NCI-H524 (cell line): ENCODE measurements at places on chromosomes 11 and 22.

- DNase-seq: no peak
Observed at GRCh38 chr22:30876915-30877553, 91.5 kb downstream of the MORC2 start.

GRCh38 chr11:128420951-128421350, 166.4 kb downstream of the ETS1 start:
- no peak for DNase-seq

DNA sequence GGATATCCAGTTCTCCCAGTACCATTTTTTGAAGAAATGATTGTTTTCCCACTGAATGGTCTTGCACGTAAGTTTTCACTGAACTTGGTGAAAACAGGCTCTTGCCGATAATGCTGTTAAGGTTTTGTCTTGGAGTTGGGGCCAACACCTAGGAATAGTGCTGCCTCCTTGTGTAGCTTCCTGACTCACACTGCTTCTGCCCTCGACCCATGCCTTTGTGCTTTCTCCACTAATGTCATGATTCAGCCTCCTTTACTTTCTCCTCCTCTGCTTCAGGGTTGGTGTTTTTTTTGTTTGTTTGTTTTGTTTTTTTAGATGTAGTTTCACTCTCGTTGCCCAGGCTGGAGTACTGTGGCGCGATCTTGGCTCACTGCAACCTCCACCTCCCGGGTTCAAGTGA, 30.2 kb downstream of the SLC5A1 start:
- no peak for DNase-seq

DNA sequence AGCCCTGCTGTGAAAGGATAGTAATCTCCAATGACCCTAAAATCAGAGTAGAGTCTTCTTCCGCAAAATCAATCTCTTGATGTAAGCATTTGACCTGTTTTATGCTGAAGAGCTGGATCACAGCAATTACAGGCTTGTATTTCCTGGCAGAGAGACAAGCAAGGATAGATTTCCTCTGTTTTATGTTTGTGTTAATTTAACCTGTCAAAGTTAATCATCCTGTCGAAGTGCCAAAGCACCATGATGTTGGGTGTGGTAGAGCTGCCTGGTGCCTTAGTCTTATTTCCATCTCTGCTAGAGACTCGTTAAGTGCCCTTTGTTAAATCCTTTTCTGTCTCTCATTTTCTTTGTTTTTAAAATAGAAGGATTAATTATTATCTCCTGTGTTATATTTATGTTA, 248.1 kb downstream of the CNTN5 start:
- DNase-seq: no peak

GRCh38 chr22:37559901-37560607, at the start of gene CDC42EP1:
CDC42EP1 (plus strand) TSS chr22:37560480; CDS start chr22:37566350, 5,870 bp downstream.
- DNase-seq: peak; percentile 9

GRCh38 chr22:45006111-45006963, 3.5 kb downstream of the PHF21B start:
- no peak for DNase-seq

DNA sequence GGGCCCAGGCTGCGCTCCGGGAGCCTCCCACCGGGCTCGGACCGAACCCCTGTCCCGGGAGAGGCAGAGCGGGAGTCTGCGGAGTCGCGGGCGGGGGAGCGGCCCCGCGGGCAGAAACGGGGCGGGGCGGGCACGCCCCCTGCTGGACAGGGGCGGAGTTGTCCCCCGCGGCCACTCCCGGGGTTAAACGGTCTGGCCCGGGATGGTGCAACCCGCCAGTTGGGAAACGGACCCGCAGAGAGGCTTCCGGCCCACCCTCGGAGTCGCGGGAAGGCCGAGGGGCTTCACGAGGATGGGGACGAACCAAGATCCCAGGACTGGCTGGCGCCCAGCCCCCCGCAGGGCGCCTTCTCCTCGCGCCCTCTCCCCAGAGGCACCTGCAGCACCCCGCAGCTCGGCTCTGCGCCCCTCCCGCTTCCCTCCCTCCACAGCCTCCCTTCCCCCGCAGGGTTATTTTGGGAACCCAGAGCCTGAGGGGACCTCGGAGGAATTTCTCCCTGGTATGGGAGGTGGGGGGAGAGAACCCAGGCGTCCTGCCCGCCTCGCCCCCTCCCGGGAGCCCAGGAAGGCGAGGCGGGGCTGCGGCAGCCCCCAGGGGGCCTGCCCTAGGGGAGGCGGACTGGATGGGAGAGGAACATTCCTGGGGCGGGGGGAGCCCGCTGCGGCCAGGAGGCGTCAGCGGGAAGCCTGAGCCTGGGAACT, 902 bp downstream of the RASGRP2 start:
- DNase-seq: no peak

DNA sequence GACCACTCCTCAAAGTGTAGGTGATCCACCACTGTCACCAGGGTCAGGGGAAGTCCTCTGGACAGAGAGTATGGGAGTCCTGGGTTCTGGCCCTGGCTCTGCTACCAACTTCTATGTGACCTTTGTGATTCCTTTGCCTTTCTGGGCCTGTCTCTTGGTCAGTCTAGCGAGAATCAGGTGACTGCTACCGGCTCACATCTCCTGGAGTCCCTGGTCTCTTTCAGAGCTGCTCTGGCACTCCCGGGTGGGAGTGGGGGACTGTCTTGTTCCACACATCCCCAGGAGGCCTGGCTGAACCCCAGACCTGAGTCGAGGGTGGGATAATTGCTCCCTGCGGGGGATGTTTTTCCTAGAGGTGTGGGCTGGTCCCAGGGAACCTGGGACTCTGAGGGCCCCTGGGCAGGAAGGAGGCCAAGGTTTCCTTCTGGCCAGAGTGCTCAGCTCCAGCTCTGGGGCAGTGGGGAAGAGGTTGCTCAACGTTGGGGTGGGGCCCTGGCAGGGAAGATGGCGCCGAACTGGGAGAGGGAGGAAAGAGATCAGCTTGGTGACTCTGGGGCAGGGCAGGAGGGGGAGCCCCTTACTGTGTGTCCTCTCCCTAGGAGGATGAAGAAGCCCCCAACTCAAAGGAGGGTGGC, 2.1 kb downstream of the SOX10 start:
- no peak for DNase-seq

DNA sequence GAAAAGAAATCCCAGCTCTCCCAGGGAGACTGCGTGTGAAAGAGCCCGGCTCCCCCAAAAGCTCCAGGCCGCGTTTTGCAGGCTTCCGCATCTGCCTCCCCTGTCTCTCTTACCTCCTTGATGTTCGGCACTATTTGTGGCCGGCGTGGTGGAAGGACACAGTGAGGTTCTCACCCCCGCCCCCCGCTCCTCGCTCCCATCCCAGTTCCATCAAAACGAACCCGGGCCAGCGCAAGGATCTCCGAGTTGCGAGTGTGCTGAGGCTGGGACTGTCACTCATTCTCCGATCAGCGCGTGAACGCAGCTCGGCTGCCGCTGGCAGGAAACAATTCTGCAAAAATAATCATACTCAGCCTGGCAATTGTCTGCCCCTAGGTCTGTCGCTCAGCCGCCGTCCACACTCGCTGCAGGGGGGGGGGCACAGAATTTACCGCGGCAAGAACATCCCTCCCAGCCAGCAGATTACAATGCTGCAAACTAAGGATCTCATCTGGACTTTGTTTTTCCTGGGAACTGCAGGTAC, at the start of gene NCAM1:
Gene NCAM1, plus strand, starts transcription at position 275 of the 523 bp plus-strand sequence.
- DNase-seq: peak; percentile 97

DNA sequence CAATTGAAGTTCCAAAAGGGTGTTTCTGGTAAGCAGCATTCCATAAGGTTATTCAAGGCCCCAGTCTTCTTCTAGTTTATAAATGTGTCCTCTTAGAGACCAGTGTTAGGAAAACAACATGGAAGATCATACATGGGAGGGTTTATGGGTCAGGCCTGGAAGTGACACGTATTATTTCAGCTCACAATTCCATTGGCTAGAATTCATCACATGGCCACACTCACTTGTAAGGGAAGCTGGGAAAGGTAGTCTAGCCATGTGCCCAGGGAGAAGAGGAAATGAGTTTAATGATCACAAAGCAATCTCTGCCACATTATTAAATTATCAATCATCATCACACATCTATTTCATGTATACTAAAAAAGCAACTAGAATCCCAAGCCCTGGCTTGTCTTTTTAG, 181.7 kb upstream of the TBCEL start:
- DNase-seq: no peak
